ENCODE measurements at places on chromosomes 3 and 15.

DNA sequence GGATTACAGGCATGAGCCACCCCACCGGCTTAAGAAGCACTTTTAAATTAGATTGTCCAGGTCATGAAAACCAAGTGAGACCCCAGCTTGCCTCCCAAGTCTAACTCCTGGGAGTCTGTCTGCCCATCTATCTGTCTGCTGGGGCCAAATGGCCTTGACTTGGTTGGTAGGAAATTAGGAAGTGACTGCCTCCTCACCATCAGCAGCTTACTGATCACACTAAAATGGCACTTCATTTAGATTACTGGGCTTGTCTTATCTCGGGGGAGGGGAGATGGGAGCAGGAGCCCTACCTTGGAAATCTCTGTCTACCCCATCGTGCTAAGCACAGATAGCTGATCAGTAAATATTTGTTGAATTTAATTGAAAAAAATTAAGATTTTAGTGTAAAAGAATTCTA lies 5.6 kb upstream of the LRRC2 start:
- no peak for DNase-seq

- DNase-seq: no peak
Observed at GRCh38 chr3:133211449-133211848, 173.3 kb downstream of the TMEM108 start.

- no peak for DNase-seq
Observed at GRCh38 chr3:89955156-89955555, 847.7 kb downstream of the EPHA3 start.

DNA sequence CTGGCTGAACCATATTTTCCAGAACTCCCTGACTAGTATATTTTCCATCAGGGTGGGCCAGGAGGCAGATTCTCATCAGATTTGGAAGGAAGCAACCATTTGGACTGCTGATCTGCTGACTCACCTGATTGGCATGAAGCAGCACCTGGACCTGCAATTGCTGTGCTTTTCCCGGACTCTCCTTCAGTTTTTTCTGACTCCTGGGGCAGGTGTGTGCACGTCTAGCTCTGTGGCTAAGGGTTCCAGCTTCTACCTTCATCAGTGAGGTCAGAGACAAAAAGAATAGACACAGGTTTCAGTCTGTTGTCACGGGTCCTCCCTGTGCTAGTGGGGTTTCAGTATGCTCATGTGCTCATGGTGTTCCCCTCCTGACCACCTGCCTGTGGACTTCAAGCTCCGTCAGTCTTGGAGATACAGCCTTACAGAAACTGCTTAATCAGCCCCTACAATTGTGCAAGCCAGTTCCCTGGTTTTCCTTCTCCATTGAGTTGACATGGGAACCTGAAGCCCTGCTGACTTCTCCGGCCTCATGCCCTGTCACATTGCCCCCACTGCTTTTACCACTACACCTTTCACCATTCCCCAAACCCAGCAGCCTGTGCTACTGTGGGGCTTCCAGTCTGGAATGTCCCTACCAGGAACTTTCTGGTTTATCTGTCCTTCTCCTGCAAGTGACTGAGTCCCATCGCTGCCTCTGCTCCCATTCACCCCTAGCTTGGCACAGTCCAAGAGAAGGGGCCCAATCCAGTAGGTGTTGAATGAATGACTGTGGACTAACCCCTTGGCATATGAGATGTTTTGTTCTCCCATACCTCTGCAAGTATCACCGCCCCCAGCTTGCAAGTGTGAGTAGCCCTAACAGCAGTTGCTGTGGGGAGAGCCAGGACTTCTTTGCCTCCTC lies 31.7 kb downstream of the HMCES start:
- no peak for DNase-seq

DNA sequence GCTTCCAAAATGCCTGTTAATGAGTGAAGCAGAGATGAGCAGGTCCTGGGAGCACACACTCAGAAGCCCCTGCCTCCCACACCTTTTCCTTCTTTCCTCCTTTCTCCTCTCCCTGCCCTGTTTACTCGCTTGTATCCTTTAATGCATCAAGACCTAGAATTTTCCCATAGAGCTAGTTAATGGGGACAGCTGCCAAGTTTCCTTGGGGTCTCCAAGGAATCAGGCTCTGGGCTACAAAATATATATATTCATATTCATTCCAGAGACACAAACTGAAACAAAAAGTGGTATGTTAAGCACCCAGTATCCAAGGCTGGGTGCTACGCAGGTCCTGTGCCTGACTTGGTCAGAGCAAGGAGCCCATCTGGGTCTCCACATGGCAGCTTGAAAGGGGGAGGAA lies 235.6 kb downstream of the MYRIP start:
- DNase-seq: no peak

GRCh38 chr3:118000219-118000618 lies 1034.4 kb downstream of the IGSF11 start:
- no peak for DNase-seq

GRCh38 chr3:194999491-194999890 lies 271.5 kb downstream of the XXYLT1 start:
- no peak for DNase-seq

- peak; percentile 74 for DNase-seq
Observed at GRCh38 chr15:80695911-80696661, 976 bp downstream of the ABHD17C start.

DNA sequence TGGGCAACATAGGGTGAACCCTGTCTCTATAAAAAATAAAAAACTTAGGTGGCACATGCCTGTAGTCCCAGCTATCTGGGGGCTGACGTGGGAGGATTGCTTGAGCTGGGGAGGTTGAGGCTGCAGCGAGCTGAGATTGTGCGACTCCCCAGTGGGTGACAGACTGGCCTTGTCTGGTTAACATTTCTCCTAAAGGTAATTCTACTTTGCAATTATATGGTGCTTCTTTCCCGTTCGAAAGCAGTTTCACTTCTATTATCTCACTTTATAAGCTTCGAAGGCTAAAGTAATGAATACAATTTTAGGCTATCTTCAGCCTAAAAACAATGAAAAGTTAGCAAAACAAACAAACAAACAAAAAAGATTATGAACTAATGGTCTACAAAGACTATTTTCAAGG lies 35.3 kb downstream of the COMMD2 start:
- DNase-seq: no peak

GRCh38 chr3:42179110-42179725 lies 86.8 kb downstream of the CCK start:
- DNase-seq: peak; percentile 89

- no peak for DNase-seq
Observed at GRCh38 chr3:193822492-193823212, 229.6 kb downstream of the OPA1 start.

DNA sequence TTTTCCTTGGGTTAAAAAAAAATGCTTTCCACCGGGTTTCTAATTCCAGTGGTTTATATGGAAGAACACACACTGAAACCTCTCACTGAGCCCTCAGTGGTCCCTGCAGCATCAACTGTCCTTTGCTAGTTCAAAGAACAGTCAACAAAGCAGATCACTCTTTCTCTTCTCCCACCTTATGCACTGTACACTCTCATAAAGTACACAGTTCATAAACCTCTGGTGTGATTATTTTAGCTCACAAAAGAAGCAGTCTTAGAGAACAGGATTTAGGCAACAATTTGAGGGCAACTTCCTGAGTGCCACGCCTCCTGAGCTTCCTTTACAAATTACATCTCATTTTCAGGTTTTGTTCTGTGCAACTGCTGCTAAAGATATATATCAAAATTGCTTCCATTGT lies 728.4 kb upstream of the GOLIM4 start:
- DNase-seq: no peak

DNA sequence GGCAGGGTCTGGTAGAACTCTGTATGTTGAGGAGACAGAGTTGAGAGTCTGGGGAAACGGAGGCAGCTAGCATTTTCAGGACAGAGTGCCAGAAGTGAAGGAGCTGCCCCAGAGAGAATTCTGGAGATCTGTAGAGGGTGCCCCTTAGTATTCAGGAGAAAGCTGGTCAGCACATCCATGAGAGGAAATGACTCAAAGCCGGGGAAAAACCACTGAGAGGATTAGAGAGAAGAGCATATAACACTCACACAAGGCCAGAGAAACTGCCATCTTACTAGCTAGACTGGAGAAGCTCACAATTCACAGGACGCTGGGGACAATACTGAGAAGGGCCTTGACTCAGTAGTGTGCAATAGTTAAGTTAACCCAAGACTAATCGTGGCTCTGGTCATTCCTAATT lies 75.7 kb upstream of the DPPA4 start:
- no peak for DNase-seq

DNA sequence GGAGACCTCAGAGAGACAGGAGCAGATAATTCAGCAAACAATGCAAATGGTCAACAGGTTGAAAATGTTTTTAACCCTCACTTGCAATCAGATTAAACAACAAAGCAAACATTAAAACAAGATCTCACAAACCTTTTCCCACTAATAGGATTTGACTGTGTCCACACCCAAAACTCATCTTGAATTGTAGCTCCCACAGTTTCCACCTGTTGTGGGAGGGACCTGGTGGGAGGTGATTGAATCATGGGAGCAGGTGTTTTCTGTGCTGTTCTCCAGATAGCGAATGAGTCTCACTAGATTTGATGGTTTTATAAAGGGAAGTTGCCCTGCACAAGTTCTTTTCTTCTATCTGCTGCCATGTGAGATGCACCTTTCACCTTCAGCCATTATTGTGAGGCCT lies 1.3 kb upstream of the LYSMD4 start:
- DNase-seq: no peak

DNA sequence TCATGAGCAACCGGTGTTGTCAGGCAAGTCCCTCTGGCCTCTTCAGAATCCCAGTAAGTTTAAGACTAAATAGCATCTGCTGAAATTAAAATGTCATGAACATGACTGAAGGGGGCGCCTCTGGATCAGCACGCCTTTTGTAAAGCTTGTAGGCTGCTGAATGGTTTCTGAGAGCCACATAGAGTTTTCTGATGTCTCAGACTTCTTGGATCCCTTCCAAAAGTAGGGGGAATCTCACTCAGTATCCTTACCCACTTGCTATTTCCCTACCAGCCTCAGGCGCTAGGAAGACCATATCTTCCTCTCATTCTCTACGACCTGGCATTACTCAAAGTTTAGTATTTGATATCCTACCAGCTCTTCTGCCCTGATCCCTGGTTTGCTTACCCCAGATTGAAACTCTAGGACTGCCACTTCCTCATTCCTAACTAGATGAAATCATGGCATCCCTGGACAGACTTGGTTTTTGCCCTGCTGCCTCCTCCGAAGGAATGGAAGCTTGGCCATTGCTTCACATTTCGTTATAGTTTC lies 62.7 kb upstream of the CD47 start:
- DNase-seq: peak; percentile 8

DNA sequence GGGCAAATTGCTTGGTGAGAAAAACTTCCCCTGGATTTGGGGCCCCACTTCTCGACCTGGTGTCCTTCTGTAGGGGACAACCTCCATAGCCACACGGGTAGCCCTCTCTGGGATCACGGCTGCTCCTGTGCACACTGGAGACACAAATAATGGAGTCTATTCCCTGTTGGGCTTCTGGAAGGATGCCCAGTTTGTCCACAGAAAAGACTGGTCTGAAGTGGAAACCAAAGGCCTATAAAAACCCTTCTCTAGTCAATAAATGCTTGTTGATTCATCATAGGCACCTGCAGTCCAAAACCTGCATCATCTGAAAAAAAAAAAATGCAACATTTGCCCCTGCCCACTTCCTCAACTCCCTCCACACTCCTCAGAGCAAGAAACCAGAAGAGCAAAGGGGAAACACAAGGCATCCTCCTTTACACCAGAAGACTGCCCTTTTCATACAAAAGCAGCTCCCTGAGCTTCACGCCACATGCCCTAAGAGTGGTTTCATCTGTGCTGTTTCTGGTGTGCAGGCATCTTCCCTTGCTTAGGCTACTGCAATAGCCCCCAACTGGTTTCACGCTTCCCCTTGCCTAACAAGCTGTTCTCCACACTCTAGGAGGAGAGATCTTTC lies 36.3 kb downstream of the SRGAP3 start:
- DNase-seq: no peak

GRCh38 chr15:66702787-66703539 lies 927 bp downstream of the SMAD6 start:
- DNase-seq: peak; percentile 22

DNA sequence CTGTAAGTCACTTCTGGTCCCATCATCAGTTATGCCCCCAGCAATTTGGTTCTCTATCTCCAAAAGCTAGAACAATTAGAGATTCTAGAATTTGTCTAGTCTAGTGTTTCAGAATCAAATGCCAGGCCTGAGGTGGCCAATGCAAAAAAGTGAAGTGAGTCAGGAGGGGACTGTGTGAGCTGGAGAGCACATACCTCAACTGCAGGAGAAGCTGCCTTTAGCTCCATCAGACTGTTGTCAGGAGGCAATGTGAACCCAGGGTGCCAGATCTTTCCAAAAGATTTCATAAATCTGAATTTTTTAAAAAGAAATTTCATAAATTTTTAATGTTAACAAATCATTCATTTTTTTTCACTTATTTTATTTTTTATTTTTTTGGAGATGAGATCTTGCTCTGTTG lies 80.7 kb upstream of the EOMES start:
- no peak for DNase-seq

- no peak for DNase-seq
Observed at GRCh38 chr3:141597931-141598330, 111.1 kb downstream of the RASA2 start.

GRCh38 chr15:90099868-90100831 lies 2.1 kb downstream of the IDH2 start:
- no peak for DNase-seq

DNA sequence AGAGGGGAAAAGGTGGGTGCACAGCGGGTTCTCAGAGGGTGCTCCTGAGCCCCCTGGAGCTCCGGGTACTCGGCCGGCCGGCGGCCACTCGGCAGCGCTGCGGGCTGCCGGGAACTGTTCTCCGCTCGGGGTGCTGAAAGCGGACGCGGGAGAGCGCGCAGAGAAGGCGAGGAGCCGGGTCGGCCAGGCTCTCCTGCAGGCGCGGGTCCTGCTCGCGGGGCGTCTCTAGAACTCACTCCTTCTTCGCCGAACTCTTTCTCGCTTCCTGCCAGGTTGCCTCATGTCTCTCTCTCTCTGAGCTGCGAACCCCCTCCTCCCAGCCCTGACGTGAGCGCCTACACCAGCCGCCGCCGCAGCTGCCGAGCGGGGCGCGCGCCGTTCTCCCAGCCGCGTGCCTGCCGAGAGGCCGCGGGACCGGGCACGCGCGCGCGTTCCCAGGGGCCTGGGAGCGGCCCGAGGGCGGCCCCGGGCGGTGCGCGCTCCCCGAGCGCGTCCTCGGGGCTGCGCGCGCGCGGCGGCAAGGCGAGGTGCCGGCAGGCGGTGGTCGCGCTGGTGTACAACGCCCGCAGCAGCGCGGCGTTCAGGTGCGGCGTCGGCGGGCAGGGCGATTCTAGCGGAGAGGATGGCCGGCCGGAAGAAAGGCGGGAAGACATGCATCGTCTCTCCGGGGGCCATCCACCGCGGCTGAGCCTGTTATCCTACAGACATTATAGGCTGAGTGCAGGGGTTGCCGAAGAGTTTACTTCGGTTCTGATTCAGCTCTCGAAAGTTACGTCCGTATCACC lies at the start of gene PEX5L:
TSS of gene PEX5L (minus strand) at position 267 of the 785 bp plus-strand sequence. CDS start 338 bp downstream, outside the sequence.
- no peak for DNase-seq

- DNase-seq: no peak
Observed at GRCh38 chr3:36904641-36905040, 40.2 kb downstream of the TRANK1 start.
